Activated CD8-positive, alpha-beta memory T cell treated with anti-CD3 and anti-CD28 coated beads for 48 hours (primary cell): ENCODE measurements at places on chromosomes 3 and 15.

GRCh38 chr15:73747847-73748590 is 5.1 kb downstream of the INSYN1 start:
- DNase-seq: no peak

DNA sequence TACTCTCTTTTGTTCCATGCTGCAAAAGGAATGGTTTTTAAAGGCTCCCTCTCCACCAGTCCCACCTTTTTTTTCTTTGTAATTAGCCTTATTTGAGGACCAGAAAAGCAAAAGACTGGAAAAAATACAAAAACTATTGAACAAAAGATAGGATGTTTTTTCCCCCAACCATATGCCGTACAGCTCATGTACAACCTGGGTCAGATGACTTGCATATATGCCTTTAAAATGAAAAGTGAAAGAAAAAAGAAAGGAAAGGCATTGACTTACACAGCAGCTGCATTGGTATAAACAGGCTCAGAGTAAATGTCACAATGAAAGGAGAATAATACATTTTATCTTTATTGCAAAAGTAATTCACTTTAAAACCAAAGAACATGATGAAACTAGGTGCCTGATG is 69.5 kb upstream of the CMC1 start:
- DNase-seq: no peak

DNA sequence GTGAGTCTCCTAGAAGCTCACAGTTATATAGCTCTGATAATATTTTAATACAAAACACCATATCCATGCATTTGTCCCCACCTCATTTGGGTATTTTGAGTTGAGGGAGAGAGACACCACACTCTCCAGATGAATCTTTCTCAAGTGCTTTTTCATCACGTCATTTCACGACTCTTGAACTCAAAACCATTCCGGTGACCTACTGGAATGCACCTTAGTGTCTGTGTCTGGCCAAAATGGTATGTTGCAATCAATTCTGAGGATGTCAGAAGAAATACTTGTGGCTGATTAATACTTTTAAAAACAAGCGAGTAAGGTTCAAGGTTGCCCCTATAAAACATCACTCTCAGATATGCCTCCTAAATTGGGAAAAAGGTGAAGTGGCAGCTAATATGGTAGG is 352.6 kb upstream of the ICE2 start:
- no peak for DNase-seq

GRCh38 chr3:152817400-152817799 is 17.5 kb upstream of the P2RY1 start:
- DNase-seq: no peak

DNA sequence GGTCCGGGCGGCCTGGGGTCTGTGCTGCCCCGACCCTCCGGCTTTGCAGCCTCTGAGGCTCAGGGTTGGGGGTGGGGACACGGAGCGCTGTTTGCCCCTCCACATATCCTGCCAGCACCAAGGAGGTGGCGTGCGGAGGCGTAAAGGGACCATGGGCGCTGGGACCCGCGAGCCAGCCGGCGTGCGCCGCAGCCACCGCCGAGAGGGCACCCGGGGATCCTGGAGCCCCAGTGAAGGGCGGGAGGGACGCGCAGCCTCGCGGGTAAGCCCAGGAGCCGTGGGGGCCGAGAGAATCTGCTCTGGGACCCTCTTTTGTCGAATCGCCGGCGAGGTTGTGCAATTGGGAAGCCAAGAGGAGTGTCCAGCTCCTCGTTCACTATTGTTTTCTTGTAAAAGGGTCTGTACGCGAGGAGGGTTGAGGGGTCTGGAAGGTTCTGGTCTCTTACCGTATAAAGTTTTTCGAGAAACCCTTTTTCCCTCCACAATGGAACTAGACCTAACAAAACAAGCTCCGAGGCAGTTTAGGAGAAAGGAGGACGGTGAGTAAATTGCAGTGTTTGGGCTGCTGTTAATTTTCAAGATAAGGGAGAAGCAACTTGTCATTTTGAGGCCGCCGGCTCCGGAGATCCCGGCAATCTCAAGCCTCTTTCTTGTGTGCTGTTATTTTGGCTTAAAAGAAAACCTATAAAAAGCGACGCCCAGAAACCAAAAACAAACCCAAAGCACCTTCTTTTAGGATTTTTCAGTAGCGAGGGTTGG is 29.9 kb upstream of the ST3GAL6 start:
- no peak for DNase-seq

DNA sequence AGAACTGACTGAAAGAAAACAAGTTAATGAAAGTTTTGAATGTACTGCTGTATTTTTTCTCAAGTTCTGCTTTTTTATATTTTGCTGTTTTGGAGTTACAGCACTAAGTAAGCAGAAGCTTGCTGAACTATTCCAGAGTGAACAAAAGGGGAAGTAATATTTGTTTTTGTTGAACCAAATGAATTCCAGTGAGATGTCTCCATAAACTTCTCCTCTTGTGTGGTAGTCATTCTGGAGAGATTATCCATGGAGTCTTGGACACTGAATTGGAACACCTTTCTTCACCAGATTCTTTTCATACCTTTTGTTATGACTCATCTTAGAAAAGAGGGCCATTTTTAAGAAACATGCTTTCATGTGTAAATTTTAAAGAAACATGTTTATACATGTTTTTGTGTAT is 8.8 kb downstream of the ANKUB1 start:
- no peak for DNase-seq

DNA sequence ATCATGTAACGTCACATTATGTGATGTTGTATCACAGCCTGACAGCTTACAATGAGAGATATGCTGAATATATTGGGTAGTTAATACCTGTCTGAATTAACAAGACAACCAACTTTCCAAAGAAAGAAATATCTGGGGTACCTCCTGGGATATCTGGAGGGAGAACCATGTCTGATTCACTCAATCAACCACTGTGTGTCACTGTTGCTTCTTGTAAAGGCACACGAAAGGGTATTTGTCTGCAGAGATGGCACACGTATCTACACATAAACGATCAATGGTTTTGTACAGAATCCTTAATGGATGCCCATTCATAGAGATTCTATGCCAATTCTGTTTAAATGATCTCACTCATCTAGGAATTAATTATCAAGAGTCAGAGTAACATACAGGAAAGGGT is 252.1 kb upstream of the TMCO5A start:
- DNase-seq: no peak

DNA sequence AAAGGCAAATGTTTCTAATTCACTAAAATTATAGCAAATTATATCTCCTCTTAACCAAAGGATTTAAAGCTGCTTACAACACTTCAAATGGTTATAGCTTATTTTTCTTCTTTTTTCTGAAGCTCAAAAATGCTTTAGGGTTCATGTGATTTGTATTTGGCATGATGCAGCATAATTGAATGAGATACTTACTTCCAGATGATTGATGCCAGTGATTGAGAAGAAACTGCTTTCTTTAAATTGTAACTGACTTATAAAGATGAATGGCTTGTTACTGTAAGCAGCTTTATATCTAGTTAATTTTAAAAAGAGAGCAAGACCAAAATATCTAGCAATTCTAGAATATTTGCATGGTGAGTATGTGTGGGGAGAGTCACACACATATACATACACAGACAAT is 270.7 kb upstream of the THRB start:
- no peak for DNase-seq

DNA sequence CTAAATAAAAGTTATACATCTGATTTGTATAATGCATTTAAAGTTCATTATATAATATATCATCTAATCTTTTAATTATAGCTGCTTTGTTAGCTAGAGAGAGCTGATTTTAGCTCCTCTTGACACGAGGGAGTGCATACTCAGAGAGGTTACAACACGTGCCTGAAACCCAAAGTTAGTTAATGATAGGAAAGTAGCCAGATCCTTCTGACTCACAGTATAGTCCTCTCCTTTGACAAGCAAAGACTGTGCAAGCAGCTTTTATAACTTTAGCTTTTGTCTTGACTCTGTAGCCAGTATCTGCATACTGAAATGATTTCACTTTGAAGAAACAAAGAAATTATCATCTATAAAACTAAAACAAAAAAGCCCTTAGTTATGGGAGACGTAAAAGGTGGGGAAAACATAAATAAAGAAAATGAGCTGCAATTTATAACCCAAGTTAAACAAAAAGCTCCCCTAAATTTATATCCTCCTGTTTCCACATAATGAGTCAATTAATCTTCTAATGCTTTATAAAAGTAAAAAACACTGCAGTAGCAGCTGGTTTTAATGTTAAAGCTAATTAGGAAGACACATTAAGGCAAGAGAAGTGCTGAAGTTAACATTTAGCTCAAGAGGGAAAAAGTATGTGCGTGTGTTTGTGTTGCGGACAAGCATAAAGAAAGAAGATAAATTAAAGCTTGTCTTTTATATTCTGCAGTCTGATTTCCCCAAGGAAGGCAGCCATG is 13.1 kb downstream of the GABRR3 start:
- DNase-seq: no peak

DNA sequence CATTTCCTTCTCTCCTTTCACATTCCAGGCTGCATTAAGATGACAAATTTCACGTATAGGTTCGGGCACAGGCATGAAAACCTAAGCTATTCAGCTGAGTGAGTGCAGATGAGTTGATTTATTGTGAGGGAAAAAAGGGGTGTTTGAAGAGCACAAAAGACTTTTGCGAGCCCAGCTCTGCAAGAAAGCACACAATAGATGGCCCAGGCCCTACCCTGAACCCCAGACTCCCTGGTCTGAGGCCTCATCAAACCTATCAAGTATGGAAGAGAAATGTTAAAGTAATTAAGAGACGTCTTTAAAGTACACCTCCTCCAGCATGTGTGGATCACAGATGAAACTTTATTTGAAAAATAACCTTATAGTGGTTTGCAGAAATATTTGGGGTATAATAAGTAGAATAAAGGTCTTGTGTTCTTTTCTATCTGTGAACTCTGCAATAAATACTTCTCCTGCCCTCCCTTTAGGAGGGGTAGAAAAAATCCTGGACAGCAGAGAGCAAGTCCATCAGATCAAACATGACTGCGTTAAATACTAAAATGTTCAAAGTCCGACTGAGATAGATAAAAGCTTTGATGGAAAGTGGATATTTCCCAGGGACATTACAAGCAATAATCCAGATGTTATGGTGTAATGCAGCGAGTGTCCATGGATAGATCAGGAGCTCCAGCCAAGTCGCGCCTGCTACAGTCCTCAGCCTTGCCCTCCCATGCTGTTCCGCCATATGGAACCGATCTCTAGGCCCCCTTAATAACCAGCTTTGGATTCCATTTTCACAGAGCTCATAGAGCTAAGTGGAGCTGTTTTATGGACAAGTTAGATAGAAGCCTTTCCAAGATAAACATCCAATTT is 121.5 kb downstream of the MCTP2 start:
- no peak for DNase-seq

DNA sequence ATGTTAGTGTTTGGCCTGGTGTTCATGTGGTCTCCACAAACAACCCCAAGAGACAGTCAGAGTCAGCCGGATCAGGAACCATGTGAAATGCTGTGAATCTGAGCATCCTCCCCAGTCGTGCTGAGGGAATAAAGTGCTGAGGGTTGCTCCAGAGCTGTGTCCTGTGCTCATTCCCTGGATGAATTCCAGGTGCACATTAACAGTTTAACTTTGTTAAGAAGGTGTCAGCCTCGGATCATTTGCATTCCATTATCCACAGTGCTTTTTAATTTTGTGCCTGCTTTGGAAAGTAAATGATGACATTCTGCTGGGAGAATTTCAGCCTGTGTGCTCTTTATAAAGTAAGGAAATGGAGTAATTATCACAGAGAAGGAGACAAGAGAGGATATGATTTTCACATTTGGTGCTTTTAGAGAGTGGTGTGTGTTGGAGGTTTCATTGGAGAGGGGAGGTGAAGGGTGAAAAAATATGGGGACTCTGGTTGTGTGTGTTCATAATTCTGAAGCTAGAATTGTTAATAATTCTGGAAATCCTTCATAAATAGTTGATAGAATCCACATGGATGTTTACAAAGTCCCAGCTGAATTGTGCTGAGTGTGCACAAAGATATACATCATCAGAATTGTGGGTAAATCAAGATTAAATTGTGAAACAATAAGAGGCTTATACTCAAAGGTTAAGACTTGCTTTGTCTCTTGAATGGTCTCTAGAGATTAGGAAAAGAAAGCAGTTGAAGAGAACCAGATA is 621.4 kb downstream of the AGBL1 start:
- no peak for DNase-seq

DNA sequence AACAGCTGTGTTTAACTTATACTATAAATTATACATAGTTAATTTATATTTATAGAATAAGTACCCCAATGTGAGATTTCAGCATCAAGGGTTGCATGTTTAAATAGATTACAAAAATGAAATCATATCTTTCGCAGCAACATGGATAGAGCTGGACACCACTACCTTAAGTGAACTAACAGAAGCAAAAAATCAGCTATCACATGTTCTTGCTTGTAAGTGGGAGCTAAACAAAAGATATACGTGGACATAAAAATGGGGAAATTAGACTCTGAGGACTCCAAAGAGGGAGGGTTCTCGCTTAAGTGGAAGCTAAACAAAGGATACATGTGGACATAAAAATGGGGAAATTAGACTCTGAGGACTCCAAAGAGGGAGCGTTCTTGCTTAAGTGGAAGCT is 626.5 kb upstream of the DPPA4 start:
- DNase-seq: no peak

- no peak for DNase-seq
Observed at GRCh38 chr3:137970914-137971831, 38.8 kb upstream of the CLDN18 start.

DNA sequence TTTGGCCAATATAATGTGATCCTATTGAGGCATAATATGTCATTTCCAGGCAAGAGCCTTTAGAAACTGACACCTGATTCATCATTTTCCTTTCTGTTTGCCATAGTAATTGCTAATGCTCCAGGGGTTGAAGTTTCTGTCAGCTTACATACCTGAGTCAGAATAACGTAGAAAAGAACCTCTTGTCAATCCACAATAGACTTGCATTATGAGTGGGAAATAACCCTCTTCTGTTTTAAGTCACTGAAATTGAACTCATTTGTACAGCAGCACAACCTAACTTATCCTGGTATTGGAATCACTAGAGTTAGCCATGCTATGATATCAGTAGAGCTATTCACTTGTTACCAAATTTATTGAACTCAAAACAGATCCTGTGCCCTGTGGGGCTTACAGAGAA is 101.7 kb upstream of the TP63 start:
- no peak for DNase-seq

- DNase-seq: no peak
Observed at GRCh38 chr3:112976001-112976400, 1.1 kb upstream of the CD200R1 start.

- no peak for DNase-seq
Observed at GRCh38 chr15:82139823-82140268, 94.0 kb upstream of the MEX3B start.

- DNase-seq: peak; percentile 24
Observed at GRCh38 chr3:180679178-180680096, at the start of gene CCDC39. Gene CCDC39 (minus strand): TSS chr3:180679489. CDS start chr3:180679380, 109 bp downstream.

- no peak for DNase-seq
Observed at GRCh38 chr3:69738859-69739203, 433 bp upstream of the MITF start.

- DNase-seq: no peak
Observed at GRCh38 chr3:68854170-68854569, 78.2 kb downstream of the TAFA4 start.
